NCI-H1092 (cell line): ENCODE measurements at places on chromosomes 4 and X.

DNA sequence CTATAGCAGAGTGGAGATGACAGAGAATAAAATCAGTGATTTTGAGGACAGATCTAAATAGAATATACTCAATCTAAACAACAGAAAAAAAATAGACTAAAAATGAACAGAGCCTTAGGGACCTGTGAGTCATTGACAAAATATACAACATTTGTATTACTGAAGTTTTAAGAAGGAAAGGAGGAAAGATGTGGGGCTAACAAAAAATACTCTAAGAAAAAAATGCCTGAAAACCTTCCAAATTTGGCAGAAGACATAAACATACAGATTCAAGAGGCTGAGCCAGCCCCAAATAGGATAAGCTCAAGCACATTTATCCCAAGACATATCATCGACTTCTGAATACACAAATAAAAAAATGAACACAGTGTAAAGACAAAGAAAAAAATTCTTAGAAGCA, 123.6 kb upstream of the INTU start:
- no peak for DNase-seq

DNA sequence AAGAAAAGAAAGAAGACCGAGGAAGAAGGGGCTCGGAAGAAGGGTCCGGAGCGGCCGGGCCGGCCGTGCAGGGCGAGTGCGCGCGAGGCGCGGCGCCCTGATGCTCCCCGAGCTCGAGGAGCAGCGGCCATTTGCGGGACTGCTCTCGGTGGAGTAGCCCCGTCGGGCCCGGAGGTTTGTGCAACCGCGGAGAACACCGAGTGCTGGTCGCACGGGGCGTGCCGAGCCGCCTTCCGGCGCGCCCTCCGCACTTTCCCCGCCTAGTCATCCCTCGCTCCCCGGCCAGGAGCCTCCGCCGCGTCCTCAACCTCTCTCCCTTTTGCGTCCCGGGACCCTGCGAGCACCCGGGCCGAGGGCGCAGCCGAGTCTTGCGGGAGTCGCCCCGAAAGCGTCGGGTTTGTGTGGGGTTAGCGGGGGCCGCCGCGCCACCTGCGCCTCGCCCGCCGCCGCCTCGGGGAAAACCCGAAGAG, 127.4 kb downstream of the LAS1L start:
- no peak for DNase-seq

DNA sequence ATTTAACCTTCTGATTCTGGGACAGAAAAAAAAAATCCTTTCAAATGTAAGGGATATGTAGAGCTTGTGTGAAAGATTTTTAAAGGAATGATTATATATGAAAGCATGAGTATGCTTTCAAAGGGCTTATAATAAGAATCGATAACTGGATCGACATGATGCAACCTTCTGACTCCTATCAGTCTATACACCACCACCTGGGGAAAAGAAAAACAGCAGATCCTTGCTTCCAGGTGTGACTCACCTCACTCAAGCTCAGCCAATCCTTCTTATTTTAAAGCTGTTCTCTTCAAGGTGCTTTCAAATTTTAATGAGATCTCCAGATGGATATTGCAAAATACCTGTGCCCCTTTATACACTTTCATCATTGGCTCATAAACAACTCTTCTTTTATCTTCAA, 102.1 kb upstream of the EDNRA start:
- no peak for DNase-seq

- no peak for DNase-seq
Measured at GRCh38 chr4:48639807-48640206, 140.3 kb downstream of the FRYL start.

- DNase-seq, result no peak
Measured at GRCh38 chr4:90443231-90443630, 316.0 kb downstream of the CCSER1 start.

DNA sequence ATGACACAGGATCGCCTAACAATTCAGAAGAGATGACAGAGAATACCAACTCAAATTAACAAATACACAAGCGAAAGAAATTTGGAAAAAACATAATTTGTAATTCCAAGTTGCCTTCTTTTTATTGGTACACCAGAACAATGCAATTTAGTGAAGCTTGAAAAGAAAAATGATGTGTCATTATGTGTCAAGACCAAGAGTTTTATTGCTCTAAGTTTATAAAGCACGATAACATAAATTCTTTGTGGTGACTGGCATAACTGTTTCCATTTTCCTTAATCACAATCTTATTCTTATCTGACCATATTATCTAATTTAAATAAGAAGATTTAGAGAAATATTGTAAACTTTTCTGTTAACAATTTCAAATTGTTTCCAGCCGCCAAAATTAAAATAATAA, 273.2 kb upstream of the TECRL start:
- no peak for DNase-seq

DNA sequence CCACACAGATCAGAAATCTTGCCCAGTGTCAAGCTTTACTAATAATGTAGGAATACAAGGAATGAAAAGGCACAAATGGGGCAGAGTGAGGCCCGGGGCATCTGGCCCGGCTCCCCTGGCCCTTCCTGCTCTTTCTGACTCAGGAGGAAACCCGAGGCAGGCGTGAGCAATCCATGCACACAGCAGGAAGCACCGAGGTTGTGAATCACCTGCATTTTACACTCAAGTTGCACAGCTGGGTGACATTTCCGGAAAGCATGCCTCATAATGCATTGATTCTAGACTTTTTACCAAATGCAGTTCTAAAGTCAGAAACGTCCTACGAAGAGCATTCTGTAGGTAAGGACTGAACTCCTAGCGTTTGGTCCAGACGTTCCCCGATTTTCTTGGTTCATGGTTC, 38.9 kb downstream of the PRIMPOL start:
- no peak for DNase-seq

GRCh38 chr4:151247395-151247794, 29.6 kb upstream of the PRSS48 start:
- DNase-seq, result no peak

- no peak for DNase-seq
Measured at GRCh38 chr4:20752641-20753040, 52.4 kb downstream of the PACRGL start.

- no peak for DNase-seq
Measured at GRCh38 chrX:15814771-15815365, 24.6 kb downstream of the ZRSR2 start.

GRCh38 chr4:137678796-137679195, 146.5 kb upstream of the PCDH18 start:
- DNase-seq, result no peak

DNA sequence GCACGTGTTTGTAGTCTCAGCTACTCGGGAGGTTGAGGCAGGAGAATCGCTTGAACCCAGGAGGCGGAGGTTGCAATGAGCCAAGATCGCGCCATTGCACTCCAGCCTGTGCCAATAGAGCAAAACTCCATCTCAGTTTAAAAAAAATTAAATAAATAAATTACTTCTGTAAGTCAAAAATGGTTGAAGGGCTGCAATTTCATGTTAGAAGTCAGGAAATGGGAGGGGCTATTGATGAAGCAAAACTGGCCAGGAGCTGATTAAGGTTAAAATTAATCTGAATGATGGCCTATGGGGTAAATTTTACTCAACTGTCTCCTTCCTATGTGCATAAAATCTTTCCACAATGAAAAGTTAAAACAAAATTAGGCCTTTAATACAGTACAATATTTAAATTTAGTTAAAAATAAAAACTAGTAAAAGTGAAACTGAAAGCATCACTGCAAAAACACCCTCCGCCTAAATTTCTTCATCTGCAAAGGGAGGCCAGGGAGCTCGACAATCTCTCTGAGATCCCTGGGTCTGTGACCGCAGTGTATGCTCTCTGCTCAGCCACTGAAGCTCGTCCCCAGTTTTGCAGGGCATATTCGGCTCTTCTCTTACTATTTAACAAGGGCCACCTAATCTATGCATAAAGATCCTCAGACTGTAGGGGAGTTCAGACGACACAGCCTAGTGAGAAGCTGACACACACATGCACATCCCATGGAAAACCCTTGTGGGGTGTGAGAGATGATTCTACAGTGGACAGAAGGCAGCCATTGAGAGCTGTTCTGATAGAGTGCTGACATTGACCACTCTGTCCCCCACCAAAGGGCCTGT, 57.2 kb downstream of the IRF2 start:
- DNase-seq, result no peak

DNA sequence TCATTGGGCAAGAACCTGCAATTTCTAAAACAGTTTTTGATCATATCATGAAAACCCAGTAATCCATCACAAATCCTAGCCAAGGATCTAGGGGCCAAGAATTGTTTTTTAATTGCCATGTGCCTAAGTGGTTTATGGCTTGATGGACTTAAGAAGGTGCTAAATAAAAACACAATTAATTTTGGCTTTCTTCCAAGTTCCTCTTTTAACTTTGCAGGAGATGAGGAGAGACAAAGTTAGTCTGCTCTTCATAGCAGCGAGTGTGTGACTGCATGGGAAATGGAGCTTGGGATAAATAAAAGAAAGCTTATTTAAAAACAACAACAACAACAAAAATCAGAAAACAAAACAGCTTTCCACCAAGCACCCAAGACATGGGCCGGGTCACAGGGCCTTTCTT, 41.4 kb downstream of the ARHGEF9 start:
- DNase-seq, result no peak

DNA sequence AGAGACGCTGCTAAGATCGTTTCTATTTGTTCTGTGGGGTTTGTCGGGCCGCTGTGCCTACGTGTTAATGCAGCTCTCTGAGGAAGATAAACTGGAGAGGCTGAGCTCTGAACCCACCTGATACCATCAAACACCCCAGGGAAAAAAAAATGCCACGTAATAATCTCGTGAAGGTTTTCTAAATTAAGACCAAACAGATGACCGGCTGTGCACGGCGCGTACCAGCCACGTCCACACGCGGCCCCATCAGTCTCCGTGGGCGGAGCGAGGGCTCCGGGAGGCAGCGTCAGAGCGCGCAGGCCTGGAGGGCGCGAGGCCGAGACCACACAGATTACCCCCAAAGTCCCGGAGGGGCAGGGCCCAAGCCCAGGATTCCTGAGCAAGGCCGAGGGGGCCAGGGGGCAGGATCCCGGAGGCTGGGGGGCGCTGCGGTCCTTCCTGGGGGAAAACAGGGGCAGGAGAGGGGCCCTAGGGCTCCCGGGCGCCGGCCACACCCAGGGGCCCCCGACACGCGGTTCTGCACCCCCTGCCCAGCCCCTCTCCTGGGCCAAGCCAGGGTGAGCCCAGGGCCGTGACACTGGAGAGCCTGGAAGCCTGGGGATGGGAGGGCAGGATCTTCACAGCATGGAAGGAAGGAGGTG, 91.9 kb downstream of the FAM53A start:
- DNase-seq, result no peak

GRCh38 chr4:39608451-39608850, 30.2 kb downstream of the SMIM14 start:
- DNase-seq, result no peak

DNA sequence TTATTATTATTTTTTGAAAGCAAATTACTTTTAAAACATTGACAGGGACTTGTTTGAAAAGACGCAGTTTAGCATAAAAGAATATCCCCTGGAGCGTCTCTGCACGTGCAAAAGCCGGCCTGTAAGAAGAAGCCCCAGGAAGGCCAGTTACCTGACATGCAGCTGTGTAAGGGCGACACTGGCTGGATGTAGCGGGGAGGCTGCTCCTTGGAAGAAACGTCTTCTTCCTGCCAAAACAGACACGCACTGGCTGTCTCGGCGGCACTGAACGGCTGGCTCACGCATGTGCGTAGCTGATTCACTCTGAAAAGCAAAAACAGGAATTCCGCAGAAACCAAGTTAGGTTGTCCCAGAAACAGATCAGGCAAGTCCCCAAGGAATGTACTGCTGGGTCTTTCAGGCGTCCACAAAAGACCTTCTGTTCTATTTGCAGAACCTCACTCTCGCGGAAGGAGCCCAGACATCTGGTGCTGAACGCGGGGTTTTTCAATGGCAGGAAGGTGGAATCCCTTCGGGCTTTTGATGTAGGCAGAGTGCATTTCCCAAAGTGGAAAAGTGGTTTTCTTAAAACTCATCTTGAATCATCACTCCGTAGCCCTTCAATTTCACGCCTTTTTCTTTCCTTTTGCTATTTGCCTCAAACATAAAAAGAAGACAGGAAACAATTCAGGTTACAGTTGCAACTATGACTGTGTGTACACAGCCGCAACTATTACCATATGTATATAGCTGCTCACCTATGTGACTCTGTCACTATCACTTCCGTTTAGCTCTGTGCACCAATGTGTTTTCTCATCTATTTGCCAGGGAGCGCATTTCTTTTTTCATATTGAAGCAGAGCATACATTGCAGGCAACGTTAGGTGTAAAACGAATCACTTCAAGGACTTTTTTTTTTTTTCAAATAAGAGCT, 38.1 kb upstream of the ARSH start:
- DNase-seq, result no peak

DNA sequence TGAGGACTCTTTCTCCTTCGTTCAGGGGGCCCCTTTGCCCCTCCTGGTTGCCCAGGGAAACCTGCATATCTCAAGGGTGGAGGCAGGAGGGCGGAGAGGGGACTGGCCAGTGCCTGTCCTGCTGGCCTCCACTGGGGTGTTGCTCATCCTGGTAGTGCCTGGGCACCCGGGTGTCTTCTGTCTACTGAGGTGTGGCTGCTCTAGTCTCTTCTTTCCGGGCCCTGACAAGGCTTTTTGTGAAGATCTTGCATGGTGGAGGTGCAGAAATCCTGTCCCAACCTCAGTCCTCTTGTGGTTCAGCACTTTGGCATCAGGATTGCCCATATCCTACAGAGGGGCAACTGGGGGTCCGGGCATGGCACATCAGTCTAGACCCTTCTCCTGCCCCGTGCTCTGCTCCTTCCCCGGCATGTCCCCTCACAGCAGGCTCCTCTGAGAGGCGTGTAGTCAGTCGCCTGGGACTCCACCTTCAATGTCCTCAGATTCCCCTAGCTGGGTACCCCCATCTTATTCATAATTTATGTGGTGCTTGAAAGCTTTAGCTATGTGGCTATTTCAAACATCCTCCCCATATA, 1.9 kb downstream of the CCDC110 start:
- no peak for DNase-seq

GRCh38 chrX:17732138-17732783, 5.0 kb upstream of the SCML1 start:
- DNase-seq, result no peak

GRCh38 chr4:3249711-3250437, 915 bp downstream of the MSANTD1 start:
- no peak for DNase-seq

- no peak for DNase-seq
Measured at GRCh38 chr4:23822181-23822580, 67.7 kb downstream of the PPARGC1A start.

DNA sequence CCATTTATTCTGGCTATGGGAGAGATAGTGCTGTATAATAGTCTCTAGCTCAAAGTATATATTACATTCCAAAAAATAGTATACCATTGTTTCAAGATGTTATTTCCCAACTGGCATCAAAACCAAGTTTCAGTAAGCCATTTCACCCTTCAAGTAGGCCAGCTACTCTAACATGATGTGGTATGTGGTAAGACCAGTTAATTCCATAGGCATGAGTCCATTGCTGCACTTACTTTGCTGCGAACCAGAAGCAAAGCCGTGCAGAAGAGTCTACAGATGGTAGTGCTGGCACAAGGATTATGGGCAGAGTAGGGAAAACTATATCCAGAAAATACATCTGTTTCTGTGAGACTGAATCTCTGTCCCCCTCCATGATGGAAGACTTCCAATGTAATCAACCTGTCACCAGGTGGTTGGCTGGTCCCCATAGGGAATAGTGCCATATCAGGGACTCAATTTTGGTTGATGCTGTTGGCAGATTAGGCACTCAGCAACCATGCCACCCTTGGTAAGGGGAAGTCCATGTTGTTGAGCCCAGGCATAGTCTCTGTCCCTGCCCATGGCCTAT, 49.8 kb upstream of the HSD17B10 start:
- DNase-seq, result no peak

- DNase-seq, result no peak
Measured at GRCh38 chr4:110640576-110640975, 17.7 kb upstream of the PITX2 start.
